Cortex of kidney (tissue), 1 donor: ENCODE measurements at places on chromosomes 5 and 9.

DNA sequence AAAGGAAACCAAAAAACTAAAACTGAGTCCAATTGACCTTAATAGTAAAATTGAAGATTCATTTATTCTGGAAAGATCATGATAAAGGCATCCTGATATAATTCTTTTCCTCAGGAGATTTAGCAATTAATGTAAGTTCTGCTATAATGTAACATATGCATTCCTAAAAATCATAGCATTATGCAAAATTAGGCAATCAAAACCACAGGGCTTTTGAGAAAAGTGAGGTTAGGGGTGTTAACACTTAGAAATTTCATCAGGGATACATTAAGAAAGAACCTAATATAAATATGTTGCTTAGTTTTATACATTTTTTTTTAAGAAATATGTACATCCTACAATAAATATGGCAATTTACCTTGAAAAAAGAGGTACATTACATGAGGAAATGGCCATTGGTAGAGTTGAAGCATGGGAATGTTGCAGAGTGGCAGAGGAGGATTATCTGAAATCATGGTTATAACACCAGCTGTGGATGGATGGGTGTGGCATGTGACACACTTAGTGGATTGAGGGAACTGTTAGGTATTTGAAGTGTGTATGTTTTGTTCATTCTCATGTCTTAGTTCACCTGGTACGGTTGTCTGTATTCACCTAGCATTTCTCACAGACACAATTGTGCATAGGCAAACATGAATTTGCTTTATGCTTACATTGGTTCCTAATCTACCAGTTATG lies 51.1 kb downstream of the CCNH start:
- no peak for DNase-seq

DNA sequence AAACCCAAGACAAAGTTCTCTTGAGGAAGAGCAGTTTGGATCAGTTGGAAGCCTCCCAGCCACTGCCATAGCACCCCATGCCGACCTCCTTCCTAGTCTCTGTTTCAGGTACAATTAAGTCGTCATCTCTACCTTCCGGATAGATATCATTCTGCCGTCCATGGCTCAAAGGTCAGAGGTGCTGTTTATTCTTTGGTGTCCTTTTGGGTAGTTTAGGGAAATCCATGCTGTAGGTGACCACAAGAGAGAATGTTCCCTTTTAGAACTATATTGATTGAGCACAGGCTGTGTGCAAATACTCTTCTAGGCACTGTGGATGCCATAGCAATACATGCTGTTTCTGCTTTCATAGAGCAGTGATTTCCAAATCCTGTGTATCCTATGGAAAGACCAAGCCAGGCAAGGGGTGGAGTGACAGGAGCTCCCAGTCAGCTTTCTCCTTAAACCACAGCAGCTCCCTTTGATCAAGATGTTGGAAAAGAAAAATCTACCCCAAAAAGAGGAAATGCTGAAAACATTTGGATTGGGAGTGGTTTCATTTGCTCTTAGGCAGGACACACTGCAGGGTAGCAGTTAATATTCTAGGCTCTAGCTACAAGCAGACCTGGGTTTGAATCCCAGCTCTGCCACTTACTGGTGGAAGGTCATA lies 127.9 kb downstream of the PALM2AKAP2 start:
- DNase-seq = no peak

- no peak for DNase-seq
Measured at GRCh38 chr5:33761139-33761538, 130.7 kb downstream of the ADAMTS12 start.

GRCh38 chr5:83787631-83788030 lies 67.0 kb upstream of the HAPLN1 start:
- DNase-seq = no peak

- DNase-seq = no peak
Measured at GRCh38 chr5:17396247-17396646, 101.8 kb upstream of the TAF11L2 start.

GRCh38 chr9:100674419-100675122 lies 96.7 kb downstream of the CAVIN4 start:
- no peak for DNase-seq

GRCh38 chr5:176735383-176736265 lies 74.7 kb upstream of the UNC5A start:
- DNase-seq = no peak
